Activated naive CD8-positive, alpha-beta T cell treated with anti-CD3 and anti-CD28 coated beads for 36 hours (primary cell): ENCODE measurements at places on chromosomes 13 and 19. TPM values are rescaled to one million over a fixed set of nuclear protein-coding genes. Genes with fewer than 3 reads are reported as not detected.
A peak's percentile ranks its signal among the peaks of the same experiment; 100 is the strongest.

DNA sequence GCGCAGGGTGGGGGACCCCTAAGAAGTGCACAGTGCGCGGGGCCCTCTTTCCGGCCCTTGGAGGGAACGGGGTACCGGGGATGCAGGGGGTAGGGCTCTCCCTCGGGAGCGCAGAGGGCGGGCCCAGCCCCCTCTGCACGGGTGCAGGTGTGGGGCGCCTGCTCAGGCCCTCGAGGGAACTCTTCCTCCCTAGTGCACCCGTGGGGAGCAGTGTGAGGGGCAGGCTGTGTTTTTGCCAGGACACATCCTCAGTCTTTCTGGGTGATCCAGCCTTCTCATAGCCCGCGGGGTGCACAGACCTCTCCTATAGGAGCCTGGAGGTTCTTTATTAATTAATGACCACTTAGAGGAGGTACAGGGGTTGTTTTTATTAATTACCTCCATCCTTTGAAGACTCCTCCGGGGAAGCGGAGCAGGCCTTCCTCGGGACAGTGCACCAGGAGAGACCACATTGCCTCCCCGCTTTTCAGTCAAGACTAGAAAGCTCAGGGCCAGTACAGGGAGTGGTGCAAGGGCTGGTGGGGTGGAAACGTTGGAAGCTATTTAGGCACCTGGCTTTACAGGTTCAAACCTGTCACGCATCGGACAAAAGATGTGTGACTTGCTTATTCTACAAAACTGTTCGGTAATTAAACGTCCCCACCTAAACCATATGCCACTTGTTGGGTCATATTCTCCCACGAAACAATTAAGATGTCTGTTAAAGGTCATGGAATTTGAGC is 598 bp upstream of the GJB6 start:
- no peak for DNase-seq
- peak overlapping the region; percentile 35 for H3K4me3 ChIP-seq
- H3K27me3 ChIP-seq: peaks cover 15% of the 10 kb centered on the region
- H3K4me1 ChIP-seq: peaks cover 12% of the 10 kb centered on the region
- H3K36me3 ChIP-seq: no peaks in the 10 kb centered on the region
- H3K27ac ChIP-seq: no peak overlapping the region

DNA sequence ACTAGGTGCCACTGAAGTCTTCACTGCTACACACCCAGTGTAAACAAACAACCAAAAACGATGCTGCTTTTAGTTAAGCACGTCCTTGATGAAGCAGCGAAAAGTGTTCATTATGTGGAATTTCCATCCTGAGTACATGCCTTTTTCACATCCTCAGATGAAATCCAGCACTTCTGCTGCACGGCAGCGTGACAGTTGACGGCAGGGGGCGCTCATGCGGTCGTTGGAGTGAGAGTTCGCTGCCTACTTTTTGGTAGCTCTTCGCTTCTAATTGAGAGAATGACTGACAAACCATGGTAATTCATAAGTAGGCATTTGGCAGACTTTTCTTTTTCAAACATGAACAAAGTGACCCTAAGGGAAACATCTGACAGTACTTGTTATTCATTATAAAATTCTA is 1124.9 kb downstream of the EFNB2 start:
- no peak overlapping the region for H3K4me3 ChIP-seq
- peak; percentile 19 for DNase-seq
- H3K36me3 ChIP-seq: no peaks in the 10 kb centered on the region

SULT2B1 gene
- not detected for total RNA-seq

ADPRHL1 gene
- 0.56 TPM for total RNA-seq
